Stimulated activated CD4-positive, alpha-beta T cell treated with anti-CD3 and anti-CD28 coated beads, TNF-alpha, amount 100 ng/mL, for 4 hours (primary cell): ENCODE measurements at places on chromosomes 12 and 14.

DNA sequence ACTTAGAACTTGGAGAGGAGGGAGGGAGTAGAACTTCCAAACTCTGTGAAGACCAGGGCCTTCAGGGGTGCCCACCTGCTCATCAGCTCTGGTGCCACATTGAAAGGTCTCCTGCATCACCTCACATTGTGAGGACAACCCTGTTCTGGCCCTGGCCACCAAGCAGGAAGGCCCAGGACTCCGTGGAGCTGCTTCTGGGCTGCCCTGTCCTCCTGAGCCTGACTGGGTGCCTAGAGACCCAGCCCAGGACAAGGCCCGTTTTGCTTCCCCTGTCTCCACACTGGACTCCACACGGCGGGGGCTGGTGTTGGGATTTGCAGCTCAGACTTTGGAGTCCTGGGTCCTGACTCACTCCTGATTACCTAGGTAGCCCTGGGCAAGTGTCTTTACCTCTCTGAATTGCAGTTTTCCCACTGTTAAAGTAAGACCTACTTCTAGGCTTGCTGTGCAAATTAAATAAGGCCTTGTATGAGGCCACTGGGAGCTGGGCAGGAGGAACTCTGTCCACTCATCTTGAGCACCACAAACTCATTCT is 12.5 kb upstream of the KRT82 start:
- no peak for DNase-seq

- no peak for DNase-seq
Observed at GRCh38 chr12:19630536-19630935, 191.2 kb downstream of the AEBP2 start.

DNA sequence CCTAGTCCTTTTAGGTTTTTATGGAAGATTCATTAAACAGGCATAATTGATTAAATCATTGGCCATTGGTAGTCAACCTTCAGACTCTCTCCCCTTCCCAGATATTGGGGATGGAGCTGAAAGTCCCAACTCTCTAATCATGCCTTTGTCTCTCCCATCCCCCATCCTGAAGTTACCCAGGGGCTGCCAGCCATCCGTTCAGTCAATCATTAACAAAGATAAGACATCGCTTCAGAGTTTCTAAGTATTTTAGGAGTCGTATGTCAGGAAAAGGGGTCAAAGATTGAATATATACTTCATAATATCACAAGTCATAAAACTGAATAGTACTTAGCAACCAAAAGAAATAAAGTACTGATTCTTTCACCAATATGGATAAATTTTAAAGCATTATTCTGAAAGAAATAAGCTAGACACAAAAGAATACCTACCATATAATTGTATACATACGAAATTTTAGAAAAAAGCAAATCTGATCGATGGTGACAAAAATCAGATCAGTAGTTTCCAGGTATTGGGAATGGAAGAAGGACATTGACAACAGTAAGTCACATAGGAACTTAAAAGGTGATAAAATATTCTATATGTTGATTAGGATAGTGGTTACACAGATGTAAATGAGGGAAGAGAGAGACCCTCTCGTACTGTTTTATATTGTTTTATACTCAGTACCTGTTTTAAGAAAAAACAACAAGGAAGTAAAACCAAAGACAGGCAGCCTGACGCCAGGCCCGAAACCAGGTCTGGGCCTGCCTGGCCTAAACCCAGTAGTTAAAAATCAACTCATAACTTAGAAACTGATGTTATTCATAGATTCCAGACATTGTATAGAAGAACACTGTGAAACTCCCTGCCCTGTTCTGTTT is 414.4 kb downstream of the DAD1 start:
- DNase-seq: no peak

DNA sequence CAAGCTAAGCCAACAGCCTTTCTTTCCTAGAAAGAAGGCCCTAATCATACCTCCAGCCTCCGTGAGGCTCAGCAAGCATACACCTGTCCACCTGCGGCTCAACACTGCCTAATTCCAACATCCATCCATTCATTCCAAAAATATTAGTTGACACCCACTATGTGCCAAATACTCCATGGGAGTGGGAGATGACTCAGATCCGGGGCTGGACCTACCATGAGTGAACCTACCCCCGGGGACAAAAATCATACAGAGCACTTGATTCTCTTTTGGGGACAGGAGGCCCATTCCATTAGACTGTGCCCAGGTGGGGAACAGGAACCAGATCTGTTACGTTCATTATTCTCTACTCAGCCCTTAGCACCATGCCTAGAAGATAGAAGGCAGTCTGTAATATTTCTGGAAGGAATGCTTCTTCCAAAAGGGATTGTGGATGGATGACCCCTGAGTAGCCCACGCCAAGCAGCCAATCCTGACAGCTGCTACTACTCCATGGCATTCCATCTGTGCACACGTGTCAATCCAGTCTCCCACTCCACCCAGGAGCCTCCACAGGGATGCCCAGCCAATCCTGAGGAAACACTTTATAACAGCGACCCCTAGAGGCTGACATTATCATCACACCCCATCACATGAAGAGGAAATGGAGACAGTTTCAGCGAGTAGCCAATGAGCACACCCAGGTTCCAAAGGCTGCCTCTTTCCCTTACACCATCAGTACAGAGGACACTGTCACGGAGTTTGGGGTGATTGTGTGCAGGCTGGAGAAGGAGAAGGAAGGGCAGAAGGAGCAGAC is 170.7 kb downstream of the ESRRB start:
- no peak for DNase-seq

DNA sequence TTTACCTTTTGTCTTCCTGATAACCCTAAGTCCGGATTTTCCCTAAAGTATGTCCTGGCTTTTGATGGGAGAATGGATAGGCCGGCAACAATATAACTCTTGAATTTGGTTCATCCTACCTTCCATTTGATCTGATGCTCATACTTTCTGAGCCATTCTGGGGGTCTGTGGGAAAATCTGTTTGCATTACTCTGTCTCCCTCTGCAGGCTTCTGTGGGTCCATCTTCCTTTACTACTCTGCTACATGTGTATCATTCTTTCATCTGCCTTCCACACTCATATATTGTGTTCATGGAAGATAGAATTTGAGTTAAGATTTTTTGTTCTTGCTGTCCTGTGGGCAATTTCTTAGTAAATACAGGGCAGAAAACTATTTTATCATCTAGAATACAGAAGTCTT is 101.5 kb downstream of the NAV3 start:
- DNase-seq: no peak

DNA sequence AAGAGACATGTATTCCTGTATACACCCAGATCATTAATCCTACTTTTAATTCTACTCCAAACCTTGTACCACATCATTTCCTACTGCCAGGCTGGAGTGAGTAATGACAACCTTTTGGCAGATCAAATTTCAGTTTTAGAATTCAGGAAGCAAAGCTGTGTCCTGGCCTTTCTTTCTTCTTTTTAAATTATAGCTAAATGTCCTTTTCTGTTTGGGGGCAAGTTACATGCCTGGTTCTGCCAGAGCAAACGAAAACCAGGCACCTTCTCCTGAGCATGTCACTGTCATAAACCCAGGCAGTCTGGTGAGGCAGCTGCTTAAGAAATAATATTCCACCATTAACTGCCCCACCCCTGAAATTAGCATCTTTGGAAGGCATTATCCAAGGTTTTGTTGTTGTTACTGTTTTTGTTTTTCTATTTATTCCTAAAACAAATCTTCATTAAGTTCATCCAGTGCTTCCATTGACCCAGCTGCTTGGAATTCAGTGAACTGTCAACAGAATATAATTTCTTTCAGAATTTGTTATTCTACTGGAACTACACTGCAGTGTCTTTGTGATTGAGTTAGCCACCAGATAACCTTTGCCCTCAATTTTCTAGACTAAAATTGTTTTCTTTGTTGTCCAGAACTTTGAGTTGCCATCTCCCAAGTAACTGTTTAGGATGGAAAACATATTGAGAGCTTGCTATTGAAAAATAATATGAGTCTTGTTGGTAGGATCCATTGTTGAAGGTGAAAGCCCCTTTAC is 33.2 kb downstream of the SAMD4A start:
- DNase-seq: no peak

GRCh38 chr12:93469386-93469785 is 2.1 kb downstream of the MRPL42 start:
- no peak for DNase-seq

GRCh38 chr14:76761136-76761959 is at the start of gene VASH1:
Gene VASH1 (plus strand): TSS chr14:76761468. CDS start chr14:76762822, 1,354 bp downstream.
- peak; percentile 18 for DNase-seq

DNA sequence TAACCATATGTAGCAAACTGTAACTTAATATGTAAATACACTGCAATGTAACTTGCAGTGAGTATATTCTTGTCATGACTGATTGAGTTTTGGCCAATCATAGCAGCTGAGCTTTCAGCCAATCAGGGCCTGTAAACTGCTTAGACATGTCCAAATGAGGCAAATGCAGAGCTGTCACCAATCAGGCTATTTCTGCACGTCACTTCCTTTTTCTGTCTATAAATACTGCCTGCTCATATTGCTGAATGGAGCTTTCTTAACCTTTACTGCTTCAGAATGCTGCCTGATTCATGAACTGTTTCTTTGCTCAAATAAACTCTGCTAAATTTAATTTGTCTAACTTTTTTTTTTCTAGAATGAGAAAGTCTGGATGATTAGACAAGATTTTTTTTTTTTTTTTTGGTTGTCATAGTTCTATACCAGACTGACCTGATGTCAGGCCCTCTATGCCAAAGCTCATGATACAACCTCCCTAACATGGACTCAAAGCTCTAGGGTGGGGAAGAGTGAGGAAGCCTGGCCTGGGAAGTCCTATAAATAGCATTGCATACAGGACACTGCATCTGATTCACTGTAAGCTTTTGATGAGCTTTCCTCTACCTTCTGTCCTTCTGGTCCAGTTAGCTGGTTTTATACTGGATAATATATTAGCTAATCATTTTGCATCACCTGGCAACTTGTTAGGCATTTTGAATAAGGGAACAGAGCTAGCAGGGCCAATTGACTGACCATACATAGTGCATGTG is 12.0 kb downstream of the MGP start:
- no peak for DNase-seq

DNA sequence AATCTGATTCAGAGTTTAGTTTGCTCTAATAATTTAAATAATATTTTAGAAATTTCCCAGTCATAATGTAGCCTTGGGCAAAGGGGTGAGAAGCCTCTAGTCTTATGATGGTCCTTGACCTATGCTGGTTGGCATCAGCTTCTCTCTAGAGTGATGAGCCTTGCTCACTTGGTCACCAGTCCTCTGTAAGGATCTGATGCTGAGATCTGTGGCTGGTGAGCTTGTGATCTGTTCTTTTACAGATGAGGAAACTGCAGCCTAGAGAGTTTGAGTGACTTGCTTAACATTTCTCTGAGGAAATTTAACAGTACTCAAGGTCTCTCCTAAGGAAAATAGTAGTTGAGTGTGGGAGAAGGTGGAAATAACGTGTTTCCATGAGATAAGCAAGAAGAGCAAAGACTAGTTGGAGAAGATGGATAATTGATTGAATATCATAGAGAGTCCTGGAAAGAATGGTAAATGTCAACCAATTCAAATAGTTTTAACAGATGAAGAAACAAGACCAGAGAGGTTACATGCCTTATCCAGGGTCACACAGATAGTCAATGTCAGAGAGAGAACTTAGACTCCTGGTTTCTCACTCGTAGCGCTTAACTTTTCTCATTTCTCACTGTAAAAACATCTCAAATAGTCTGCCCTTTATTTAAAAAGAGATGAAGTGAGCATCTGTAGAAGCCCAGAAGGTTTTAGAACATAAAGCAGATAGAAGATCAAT is 89.7 kb upstream of the ETV6 start:
- no peak for DNase-seq

- DNase-seq: no peak
Observed at GRCh38 chr12:13799574-13799973, 181.8 kb downstream of the GRIN2B start.

GRCh38 chr12:40098406-40099145 is 7.3 kb downstream of the SLC2A13 start:
- no peak for DNase-seq

DNA sequence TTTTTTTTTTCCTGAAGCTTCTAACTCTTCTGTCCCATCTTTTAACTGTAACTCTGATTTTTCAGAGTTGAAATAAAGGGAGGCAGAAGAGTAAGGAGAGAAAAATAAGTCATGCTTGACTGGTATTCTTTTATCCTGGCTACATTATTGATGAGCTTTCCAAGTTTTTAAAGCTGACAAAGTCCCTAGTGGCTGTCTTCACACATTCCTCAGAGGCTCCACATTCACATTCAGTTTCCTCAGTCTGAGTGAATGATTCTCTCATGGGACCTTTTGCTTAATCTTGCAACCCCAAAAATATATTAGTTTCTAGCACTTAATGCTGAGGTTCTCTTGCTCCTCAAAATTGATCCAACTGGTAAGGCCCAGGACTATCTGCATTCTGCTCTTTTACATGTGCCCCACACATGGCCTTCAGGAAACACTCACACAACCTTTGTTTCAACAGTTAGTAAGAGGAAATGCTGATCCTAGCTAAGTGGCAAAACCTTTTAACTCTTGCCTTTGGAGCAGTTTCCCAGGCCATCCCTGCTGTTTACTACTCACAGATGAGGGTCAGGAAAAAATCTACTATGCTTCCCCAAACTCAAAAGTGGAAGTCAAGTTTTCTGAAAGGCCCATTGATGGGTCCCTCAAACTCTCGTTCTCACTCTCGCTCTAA is 61.7 kb upstream of the SLC6A15 start:
- DNase-seq: no peak

GRCh38 chr12:110743571-110744093 is 941 bp upstream of the PPP1CC start:
- DNase-seq: no peak

DNA sequence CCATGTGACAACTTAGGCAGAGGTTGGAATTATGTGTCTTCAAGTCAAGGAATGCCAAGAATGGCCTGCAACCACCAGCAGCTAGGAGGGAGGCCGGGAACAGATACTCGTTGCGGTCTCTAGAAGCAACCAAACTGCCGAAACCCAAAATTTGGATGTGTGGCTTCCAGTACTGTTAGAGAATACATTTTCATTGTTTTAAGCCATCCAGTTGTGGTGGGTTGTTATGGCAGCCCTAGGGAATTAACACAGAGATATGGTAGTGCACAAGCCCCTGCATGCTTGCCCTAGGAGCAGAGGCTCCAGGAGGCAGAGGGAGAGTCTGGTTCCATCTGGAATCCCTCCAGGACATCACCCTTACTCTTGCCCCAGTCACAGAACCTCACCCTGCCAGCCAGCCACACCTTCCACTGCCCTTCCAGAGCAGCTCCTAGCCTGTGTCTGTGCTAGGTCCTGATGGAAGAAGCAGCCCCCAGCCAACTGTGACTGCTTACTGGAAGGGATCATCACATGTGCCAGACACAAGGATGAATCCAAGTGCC is 19.5 kb downstream of the PITPNM2 start:
- DNase-seq: no peak

DNA sequence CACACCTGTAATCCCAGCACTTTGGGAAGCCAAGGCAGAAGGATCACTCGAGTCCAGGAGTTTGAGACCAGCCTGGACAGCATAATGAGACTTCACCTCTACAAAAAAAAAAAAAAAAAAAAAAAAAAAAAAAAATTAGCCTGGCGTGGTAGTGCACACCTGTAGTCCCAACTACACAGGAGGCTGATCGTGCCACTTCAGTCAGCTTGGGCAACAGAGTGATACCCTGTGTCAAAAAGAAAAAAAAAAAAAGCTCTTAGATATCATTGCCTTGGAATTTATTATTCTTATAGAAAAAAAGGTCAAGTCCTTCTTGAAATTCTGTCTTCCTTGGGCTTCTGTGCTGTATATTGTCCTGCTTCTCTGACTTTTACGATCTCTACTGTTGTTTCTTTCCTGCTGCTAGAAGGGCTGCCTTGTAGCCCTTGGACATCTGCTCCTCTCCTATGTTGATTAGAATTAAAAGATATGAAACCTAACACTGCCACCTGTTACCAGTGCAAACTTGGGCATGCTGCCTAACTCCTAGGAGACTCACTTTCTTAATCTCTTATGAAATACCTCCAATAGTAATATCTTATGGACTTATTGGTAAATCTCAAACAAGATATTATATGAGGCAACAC is 5.7 kb downstream of the TMEM19 start:
- DNase-seq: no peak
